Spinal cord (tissue), 10 donors: ENCODE measurements at places on chromosomes 13 and 19.

GRCh38 chr13:46213242-46213641 lies 1.5 kb downstream of the LRRC63 start:
- DNase-seq: no peak

DNA sequence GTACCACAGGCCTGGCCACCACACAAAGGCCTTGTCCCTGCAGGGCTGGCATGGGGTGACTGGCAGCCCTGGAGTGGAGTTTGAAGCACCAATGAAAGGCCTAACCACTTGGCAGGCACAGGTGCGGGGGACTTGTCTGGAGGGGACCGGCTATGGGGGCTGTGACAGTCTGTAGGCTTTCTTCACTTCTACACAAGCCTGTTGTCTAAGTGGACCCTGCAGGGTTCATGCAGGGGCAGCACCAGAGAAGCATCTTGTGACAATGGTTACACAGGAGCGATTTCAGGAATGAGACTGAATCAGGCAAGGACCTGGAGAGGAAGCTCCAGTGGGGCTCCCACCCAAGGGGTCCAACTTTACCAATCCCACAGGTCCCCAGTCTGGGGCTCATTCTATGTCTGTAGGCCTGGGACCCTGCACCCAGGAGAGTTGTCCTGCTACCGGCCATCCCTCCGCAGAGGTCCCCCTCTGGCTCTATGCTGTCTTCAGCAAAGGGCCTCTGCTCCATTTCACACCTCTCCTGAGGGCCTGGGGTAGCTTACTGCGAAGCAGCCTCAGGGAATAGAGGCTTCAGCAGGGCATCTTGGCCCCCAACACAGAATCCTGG lies 2.3 kb upstream of the ZNF837 start:
- no peak for DNase-seq

- DNase-seq: peak; percentile 88
Measured at GRCh38 chr19:913080-913748, at the start of gene R3HDM4. Gene R3HDM4, minus strand, starts transcription at chr19:913219. Its CDS starts 62 bp downstream, at chr19:913157.

GRCh38 chr13:76638181-76638580 lies 248.0 kb downstream of the KCTD12 start:
- DNase-seq: peak; percentile 26
